ENCODE measurements at places on chromosomes 6 and 20.

DNA sequence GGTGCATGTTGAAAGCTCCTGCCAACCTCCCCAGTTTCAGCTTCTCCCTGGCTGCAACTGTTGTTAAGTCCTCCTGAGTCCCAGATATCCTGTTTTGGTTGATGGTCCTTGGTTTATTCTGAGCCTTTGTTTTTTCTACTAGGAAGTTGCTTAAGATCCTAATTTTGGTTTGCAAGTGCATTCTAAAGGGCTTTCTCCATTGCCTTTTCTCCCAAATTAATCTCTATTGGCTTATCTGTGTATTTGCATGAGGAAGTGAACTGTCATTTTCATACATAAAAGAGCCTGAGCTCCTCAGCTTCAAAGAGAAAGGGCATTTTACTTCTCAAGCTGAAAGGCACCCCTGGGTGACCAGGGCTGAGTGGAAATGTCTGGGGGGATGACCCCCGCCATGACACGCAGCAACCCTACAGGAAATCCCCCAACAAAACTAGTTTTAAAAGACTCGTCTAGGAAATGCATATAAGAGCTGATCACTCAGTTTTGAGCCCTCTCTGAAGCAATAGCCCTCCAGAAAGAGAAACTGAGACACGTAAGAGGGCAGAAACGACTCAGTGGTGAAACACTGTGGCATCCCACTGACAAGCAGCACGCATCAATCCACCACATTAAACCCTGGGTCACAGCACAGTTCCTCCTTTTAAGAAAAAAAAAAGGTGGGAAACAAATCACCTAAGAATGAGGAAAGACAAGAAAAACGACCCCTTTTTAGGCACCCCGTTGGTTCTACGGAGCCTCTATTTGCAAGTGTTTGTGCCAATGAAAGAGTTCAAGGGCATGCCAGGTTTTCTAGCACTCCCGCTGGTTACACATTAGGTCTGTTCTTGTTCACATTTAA lies 140.9 kb downstream of the THBS2 start:
- DNase-seq, result no peak

GRCh38 chr6:117938311-117938995 lies 31.4 kb downstream of the SLC35F1 start:
- peak; percentile 14 for DNase-seq

DNA sequence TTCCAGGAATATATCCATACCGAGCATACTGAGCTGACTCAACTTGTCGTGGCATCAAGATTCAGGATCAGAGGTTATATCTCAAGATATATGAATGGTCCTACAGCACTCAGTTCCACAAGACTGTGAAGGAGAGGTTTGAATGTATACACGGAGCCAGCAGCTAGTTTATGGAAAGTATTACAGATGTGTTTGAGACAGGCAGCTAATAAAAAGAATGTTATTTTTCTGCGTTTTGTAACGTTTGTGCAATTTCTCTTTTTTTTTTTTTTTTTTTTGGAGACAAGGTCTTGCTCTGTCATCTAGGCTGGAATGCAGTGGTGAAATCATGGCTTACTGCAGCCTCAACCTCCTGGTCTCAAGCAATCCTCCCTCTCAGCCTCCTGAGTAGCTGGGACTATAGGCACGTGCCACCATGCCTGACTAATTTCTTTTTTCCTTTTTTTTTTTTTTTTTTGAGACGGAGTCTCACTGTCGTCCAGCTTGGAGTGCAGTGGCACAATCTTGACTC lies 3.4 kb upstream of the FAM110A start:
- DNase-seq, result no peak

DNA sequence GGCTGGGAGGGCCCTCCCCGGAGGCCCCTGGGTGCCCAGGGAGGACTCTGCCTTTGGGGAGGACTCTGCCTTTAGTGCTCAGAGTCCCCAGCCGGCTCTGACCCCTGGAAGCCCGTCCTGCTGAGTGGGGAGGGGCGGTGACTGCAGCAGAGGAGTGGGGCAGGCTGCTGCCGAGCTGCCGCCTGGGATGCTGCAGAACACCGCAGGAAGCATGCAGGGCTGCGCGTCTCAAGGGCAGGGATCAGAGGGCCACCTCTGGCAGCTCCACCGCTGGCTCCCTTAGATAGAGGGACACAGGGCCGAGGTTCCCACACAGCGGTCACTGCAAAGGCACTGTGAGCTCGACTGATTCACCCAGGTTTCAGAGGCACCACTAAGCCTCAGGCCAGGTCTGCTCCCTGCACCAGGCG lies 82.2 kb upstream of the GATA5 start:
- DNase-seq, result no peak

- no peak for DNase-seq
These were observed 104.8 kb downstream of the ARID1B start for GRCh38 chr6:156881687-156882629.

GRCh38 chr6:118574051-118574865 lies 26.2 kb downstream of the PLN start:
- DNase-seq, result no peak

- peak; percentile 2 for DNase-seq
These were observed 130.0 kb downstream of the ERMARD start for GRCh38 chr6:169881398-169881797.

GRCh38 chr6:70281923-70282311 lies 21.0 kb downstream of the COL9A1 start:
- DNase-seq, result no peak

DNA sequence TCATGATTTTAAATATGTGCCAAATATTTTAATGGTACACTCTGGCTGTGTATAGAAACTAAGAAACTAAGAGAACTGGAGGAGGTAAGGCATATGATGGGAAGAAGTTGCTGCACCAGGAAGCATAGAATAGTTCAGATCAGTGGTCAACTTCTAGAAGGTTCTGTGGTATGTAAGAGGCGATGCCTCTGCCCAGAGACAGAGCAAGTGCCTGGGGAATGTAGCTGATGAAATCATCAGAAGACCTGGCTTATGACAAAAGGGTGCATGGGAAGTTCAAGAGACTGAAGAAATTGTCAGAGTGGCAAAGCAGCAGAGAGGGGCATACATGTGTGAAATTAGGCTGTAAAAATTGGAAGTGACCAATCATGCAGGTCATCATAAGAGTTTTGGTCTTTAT lies 580.8 kb downstream of the BMP2 start:
- DNase-seq, result no peak

- no peak for DNase-seq
These were observed 83.5 kb downstream of the ADGRG6 start for GRCh38 chr6:142385352-142385751.

- DNase-seq, result peak; percentile 34
These were observed 2.4 kb downstream of the MARCKS start for GRCh38 chr6:113859349-113860180.

DNA sequence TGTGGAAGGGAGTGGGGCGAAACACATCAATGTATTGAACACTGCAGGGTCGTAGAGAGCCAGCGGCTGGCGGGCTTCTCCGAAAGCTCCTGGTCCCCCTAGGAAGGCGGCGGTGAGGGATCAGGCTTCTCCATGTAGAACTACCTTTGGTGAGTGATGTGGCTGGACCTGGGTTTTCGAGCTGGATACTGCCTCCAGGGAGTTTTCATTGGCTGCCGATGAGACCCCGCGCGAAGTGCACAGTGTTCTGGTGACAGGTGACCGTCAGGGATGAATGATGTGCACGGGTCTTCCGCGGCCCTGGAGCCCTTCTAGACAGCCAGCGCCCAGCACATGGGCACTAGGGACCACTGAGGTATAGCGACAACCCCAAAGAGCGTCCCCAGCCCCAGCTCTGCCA lies 16.4 kb downstream of the ABT1 start:
- no peak for DNase-seq
